Immature natural killer cell (primary cell): ENCODE measurements at places on chromosomes 3 and 15. TPM values are rescaled to one million over a fixed set of nuclear protein-coding genes. Genes with fewer than 3 reads are reported as not detected.

FAN1 gene
- polyA plus RNA-seq = 6.3 TPM

MORC1 gene
- polyA plus RNA-seq = not detected

TICRR gene
- 0.10 TPM for polyA plus RNA-seq

SMCO1 gene
- not detected for polyA plus RNA-seq

SLC24A5 gene
- not detected for polyA plus RNA-seq

PPIP5K1 gene
- 7.5 TPM for polyA plus RNA-seq
